ENCODE measurements at places on chromosomes 4 and X.

DNA sequence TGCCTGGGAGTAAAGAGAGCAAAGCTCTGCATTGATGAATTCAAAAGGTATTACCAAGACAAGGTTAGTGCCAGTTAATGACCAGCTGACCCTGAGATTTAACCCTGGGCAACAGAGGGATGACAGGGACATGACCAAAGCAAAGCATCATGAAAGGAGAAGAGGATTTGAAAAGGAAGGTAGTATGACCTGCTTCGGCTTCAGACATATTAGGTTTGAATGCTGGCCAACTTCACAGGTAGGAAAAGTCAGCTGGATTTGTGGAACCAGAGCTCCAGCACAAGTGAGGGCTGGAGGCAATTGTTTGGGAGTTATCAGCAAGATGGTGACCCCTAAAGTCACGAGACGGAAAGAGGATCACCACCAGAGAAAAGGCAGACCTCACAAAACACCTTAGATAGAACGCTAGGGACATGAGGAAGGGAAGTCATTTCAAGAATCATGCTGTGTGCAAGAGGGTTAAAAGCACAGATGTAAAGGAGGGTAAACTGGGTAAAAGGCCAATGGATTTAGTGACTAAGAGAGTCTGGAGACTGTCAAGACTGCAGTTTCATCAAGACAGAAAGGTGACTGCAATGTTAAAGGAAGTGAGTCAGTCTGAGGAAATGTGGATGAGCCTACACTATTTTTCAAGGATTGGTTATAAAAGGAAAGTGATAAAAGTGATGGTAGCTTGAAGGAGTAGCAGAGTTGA is 45.6 kb downstream of the SH3RF1 start:
- DNase-seq = no peak

GRCh38 chr4:124321364-124321763 is 391.2 kb downstream of the ANKRD50 start:
- no peak for DNase-seq

DNA sequence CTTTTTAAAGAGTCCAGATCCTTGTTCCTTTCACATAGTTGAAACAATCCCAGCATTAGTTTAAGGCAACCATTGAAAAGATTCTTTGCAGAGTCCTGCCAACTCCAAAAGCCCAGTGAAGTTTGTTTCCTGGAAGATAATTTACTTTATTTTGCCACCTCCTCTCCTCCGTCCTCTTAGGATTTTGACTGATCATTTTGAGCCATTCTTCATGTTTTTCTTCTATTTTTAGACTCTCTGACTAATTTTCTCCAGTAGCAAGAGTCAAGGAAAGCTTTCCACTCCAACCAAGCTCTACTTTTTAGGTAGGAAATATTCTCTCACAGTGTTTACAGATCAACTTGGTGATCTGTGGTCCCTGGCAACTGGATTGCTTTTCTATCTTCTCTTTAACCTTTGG is 10.3 kb downstream of the NCBP2L start:
- no peak for DNase-seq

DNA sequence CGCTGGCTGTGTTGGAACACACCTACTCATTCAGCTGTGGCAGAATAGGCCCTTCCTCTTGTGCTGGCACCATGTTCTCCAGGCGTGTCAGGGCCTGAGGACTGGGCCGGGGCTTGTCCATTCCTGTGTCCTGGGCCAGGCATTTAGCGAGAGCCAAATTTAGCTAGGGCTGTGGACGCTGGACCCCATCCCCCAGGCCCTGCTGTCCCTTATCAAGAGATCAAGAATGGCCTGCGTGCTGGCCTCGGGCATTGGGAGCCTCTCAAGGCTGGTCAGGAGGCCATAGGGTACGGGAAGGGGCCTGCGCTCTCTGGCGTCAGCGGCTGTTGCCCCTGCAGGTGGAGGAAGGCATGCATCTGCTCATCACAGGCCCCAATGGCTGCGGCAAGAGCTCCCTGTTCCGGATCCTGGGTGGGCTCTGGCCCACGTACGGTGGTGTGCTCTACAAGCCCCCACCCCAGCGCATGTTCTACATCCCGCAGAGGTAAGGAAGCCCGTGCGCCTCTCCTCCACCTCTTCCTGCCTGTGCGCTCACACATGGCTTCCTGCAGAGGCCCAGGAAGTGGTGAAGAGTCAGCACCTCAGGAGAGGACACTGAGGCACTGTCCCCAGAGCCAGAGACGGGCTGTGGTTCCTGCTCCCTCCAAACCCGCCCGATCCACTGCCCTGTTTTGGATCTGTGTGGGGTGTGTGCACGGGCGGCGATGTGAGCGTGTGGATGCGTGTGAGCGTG is 15.3 kb downstream of the ABCD1 start:
- DNase-seq = no peak

GRCh38 chr4:145498430-145498829 is 16.8 kb downstream of the SMAD1 start:
- no peak for DNase-seq

GRCh38 chrX:1412551-1413161 is 20.7 kb upstream of the SLC25A6 start:
- DNase-seq = no peak

DNA sequence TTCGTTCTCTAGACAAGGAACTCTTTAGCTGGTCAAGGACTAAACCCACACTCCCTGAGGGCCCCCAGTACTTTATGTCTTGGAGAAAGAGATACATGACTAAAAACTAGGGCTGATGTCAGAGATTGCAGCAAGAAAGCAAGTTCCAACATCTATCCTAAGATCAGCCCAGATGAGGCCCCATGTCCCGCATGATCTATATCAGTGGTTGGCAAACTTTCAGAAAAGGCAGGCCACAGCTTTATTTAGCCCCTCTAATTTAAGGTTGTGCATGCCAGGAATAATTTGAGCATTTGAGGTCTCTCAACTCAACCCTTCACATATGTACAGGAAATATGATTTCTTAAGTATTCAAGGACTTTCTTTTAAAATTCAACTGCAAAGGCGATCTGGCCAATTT is 44.1 kb upstream of the FRMD7 start:
- DNase-seq = no peak

DNA sequence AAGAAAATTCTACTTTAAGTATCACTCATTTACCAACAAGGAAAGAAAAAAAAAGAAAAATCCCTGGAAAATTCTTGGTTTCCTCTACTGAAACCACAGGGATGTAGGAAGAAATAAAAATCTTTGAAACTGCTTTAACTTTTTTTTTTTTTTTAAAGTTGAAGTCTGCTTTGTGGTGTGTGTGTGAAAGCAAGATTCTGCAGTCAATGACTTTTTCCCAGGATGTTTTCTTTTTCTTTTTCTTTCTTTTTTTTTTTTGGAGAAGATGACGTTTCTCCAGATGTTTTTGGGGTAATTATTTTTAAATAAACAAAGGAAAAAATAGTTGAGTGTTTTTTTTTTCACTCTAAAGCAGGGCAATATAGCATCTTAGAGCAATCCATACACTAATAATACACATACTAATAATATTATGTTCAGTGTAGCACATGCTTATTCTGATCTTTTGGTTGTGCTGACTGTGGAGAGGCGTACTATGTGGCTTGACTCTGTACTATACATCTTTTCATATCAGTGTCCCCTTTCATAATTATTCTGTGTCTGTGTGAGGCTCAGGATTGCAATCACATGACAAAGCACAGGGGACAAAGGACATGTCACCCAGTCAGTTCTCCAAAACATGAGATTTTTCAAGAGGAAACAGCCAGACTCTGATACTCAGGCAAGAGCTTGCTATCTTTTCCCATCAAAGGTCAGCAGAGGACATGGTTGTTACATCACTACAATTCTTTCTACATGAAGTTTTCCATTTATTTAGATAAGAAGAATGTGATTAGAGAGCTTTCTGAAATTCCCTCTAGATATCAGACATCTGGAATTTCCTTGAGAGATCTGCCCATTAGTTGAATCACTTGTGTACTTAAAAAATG is 111.0 kb downstream of the PDE5A start:
- DNase-seq = no peak

- DNase-seq = peak; percentile 1
Observed at GRCh38 chr4:16794816-16795445, 103.5 kb downstream of the LDB2 start.

GRCh38 chr4:100981447-100982204 is 365.7 kb downstream of the PPP3CA start:
- DNase-seq = no peak

DNA sequence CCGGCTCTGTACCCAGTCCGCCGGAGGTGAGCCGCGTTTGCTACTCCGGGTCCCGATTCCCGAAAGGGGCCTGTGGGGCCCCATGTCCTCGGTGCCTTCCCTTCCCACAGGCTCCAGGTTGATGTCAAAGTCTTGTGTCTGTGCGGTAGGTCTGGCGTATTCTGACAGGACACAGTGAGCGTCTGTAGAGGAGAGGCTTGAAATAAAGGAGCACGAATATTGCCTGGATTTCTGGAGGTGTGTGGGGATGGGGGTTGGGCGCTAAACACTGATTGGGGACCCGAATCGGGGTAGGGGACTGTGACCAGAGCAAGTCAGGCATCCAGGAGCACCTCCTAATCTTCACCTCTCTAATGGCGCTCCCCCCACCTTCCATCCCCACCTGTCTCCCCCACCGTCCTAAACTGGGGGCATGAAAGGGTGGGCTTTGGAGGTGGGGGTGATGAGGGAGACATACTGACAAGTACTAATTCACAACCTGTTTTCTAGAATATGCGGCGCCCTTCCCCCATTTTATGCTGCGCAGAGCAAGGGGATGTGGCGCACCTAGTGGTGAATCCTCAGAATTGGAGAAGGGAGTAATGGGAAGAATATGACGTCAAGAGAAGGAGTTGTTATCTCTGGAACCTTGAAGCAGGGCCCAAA is 855 bp downstream of the GPRASP2 start:
- DNase-seq = no peak

GRCh38 chr4:152398060-152398459 is 137.8 kb downstream of the FBXW7 start:
- no peak for DNase-seq

GRCh38 chr4:143514497-143514896 is 995 bp downstream of the SMARCA5 start:
- peak; percentile 6 for DNase-seq

- DNase-seq = no peak
Observed at GRCh38 chr4:67918428-67918827, 34.6 kb upstream of the TMPRSS11D start.

DNA sequence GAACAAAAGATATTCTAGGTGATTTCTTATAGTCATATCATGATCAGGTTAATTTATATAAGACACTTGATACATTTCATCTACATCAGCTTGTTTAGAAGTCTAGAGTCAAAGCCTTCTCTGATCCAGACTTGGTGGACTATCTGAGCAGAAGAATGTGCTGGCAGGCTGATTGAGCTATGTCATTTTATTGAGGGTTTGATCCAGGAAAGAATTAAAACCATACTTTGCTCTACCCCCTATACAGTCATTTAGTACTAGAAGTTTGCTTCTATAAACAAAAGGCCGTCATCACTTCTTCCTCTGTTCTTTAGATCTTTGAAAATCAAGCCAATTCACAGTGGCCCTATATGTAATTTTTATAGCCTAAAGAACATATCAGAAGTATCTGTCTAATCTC is 173.1 kb upstream of the PITX2 start:
- DNase-seq = no peak

DNA sequence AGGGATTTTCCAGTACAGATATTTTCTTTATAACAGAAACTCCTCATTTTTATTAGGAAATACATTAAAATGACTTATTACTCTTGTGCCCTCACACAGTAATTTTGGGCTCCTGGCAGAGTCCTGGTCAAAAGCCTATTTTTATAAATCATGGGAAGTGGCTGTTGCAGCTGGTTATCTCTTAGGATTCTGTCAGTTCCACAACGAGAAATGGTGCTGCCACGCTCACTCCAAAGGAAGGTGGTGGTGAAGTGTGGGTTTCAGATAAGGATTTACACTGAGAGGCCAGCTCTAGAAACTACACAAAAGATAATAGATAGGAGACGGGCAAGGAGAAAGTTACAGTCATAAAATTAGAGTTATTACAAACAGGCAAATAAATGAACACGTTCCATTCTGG is 159.2 kb upstream of the FAM241A start:
- no peak for DNase-seq

- DNase-seq = no peak
Observed at GRCh38 chr4:158161551-158162354, 11.1 kb downstream of the GASK1B start.

GRCh38 chr4:26809811-26810210 is 50.8 kb upstream of the STIM2 start:
- no peak for DNase-seq

- DNase-seq = no peak
Observed at GRCh38 chr4:114997576-114998247, 115.7 kb downstream of the NDST4 start.

- no peak for DNase-seq
Observed at GRCh38 chr4:181970366-181970765, 272.8 kb upstream of the TENM3 start.
